Mesothelial cell of epicardium (in vitro differentiated cells): ENCODE measurements at places on chromosomes 7 and 10. TPM values are rescaled to one million over a fixed set of nuclear protein-coding genes. Genes with fewer than 3 reads are reported as not detected.

GRCh38 chr10:1860351-1860750 is 123.0 kb upstream of the ADARB2 start:
- peaks cover 7% of the 10 kb centered on the region for H3K27me3 ChIP-seq
- no peaks in the 10 kb centered on the region for H3K36me3 ChIP-seq
- H3K4me1 ChIP-seq = no peaks in the 10 kb centered on the region
- no peak overlapping the region for H3K4me3 ChIP-seq

GRCh38 chr10:125565046-125565445 is 117.9 kb downstream of the TEX36 start:
- H3K27me3 ChIP-seq = peaks cover 33% of the 10 kb centered on the region
- peaks cover 6% of the 10 kb centered on the region for H3K4me1 ChIP-seq
- H3K4me3 ChIP-seq = no peak overlapping the region
- no peak for DNase-seq
- H3K27ac ChIP-seq = no peak overlapping the region

GRCh38 chr10:24958091-24958720 is 5.8 kb upstream of the PRTFDC1 start:
- peak overlapping the region; percentile 63 for H3K27ac ChIP-seq
- peaks cover 26% of the 10 kb centered on the region for H3K4me1 ChIP-seq
- no peaks in the 10 kb centered on the region for H3K36me3 ChIP-seq
- no peak for DNase-seq
- no peaks in the 10 kb centered on the region for H3K27me3 ChIP-seq

DNA sequence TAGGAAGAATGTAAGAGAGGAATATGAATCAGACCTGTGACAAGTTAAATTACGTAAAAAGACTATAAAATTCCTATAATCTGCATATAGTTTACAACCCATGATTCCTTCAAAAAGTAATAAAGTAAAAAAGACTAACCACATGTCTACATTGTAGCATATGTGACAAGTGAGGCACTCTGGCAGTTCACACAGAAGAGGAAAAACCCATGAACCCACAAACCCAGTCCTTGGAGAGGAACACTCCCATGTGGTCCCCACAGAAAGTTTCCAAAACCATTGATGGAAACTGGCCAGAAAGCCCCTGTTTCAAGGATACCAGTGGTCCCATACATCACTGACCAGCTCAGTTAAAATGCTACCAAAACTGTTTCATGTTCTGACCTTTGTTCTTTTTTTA is 15.7 kb downstream of the KDM7A start:
- no peaks in the 10 kb centered on the region for H3K27me3 ChIP-seq
- H3K36me3 ChIP-seq = no peaks in the 10 kb centered on the region
- DNase-seq = no peak
- peaks cover 11% of the 10 kb centered on the region for H3K4me1 ChIP-seq
- no peak overlapping the region for H3K4me3 ChIP-seq

GRCh38 chr10:101687071-101687658 is 7.8 kb downstream of the FBXW4 start:
- H3K4me3 ChIP-seq = no peak overlapping the region
- no peak for DNase-seq
- H3K36me3 ChIP-seq = peaks cover 14% of the 10 kb centered on the region

- H3K27ac ChIP-seq = peak overlapping the region; percentile 17
- DNase-seq = no peak
- H3K36me3 ChIP-seq = no peaks in the 10 kb centered on the region
- H3K27me3 ChIP-seq = peaks cover 7% of the 10 kb centered on the region
These were observed 103.0 kb upstream of the ANKRD1 start for GRCh38 chr10:91023700-91024398.

DNA sequence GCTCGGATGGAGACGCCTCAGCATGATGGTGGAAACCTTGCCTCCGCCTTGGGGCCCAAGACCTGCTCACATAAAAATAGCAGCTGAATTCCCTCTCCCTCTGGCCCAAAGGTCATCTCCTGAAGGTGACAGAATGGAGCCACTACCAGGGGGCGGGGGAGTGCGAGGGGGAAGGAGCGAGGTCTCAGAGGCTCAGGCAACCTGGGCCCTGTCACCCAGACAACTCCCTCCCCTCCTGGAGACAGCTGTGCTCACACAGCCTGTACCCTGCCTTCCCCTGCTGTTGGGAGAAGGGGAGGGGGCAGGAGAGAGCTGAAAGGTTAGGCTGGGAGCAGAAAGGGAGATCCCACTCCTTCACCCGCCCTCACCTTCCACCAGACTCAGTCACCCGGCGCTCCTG is 173.0 kb upstream of the RHEB start:
- H3K27me3 ChIP-seq = no peaks in the 10 kb centered on the region
- H3K4me3 ChIP-seq = no peak overlapping the region
- no peak for DNase-seq
- H3K27ac ChIP-seq = no peak overlapping the region

DNA sequence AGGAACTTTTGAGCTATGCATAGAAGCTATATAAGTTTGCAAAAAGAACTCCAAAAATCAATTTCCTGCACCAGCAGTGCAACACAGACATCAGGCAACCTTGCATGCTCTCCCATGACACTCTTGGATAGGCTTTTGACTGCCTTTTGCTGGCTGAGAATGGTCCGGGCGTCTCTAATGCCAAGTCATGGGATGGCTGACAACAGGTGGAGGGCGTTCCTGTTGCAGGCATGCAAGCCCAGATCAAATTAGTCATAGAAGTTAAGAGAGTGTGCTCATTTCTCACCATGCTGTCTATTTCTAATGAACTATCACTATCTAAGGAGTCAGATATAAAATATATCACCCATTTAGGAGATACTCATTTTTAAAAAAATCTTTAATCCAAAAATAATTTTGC is 8.4 kb downstream of the PLCE1 start:
- no peak overlapping the region for H3K4me3 ChIP-seq
- H3K36me3 ChIP-seq = no peaks in the 10 kb centered on the region
- H3K27me3 ChIP-seq = peaks cover 36% of the 10 kb centered on the region
- peaks cover 14% of the 10 kb centered on the region for H3K4me1 ChIP-seq

Gene HMX3
- total RNA-seq = not detected in 3 replicates

GRCh38 chr7:20216406-20217036 is 663 bp downstream of the MACC1 start:
- DNase-seq = no peak
- peaks cover 23% of the 10 kb centered on the region for H3K4me1 ChIP-seq
- H3K27me3 ChIP-seq = no peaks in the 10 kb centered on the region

DNA sequence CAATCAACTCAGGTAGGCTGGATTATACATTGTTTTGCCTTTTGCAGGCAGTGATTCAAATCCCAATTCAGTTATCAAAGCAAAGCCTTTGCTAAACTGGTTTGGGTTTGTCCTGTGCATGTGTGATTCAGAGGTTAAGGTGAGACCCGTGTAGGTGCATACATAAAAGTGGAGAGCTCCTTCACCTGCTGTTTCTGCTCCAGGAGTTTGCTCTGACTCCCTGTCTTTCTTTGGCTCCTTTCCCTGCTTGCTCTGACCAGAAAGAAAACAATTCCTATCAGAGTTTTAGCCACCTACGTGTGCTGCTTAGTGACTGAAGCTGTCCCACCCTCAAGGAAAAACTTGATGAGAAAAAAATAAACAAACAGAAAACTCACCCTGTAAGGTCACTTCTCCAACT is 101.1 kb downstream of the TPST1 start:
- no peaks in the 10 kb centered on the region for H3K27me3 ChIP-seq
- DNase-seq = no peak
- no peak overlapping the region for H3K27ac ChIP-seq
- no peak overlapping the region for H3K4me3 ChIP-seq
- no peaks in the 10 kb centered on the region for H3K36me3 ChIP-seq
- H3K4me1 ChIP-seq = peaks cover 8% of the 10 kb centered on the region

- no peak overlapping the region for H3K27ac ChIP-seq
- no peak for DNase-seq
- H3K27me3 ChIP-seq = no peaks in the 10 kb centered on the region
These were observed 11.1 kb downstream of the FAS start for GRCh38 chr10:89001729-89002072.

Gene CPA1
- total RNA-seq = 0.75 to 1.4 TPM (median 1.1 TPM) in 3 replicates

GRCh38 chr10:1893941-1894340 is 156.6 kb upstream of the ADARB2 start:
- H3K27me3 ChIP-seq = no peaks in the 10 kb centered on the region
- H3K4me1 ChIP-seq = no peaks in the 10 kb centered on the region
- no peak for DNase-seq
- no peak overlapping the region for H3K27ac ChIP-seq
- H3K36me3 ChIP-seq = no peaks in the 10 kb centered on the region

- DNase-seq = no peak
- H3K36me3 ChIP-seq = no peaks in the 10 kb centered on the region
- H3K27ac ChIP-seq = no peak overlapping the region
- peaks cover 4% of the 10 kb centered on the region for H3K4me1 ChIP-seq
- H3K27me3 ChIP-seq = no peaks in the 10 kb centered on the region
- H3K4me3 ChIP-seq = no peak overlapping the region
These were observed 51.4 kb downstream of the CAMK2B start for GRCh38 chr7:44273681-44274622.

Gene ZNF425
- 7.0 to 7.3 TPM (median 7.2 TPM) in 3 replicates for total RNA-seq

GRCh38 chr7:92332782-92333181 is 87.0 kb downstream of the ANKIB1 start:
- no peaks in the 10 kb centered on the region for H3K4me1 ChIP-seq
- H3K4me3 ChIP-seq = no peak overlapping the region
- no peak overlapping the region for H3K27ac ChIP-seq
- H3K27me3 ChIP-seq = no peaks in the 10 kb centered on the region

Gene FGFBP3
- 3.5 to 3.7 TPM (median 3.6 TPM) in 3 replicates for total RNA-seq

- peak overlapping the region; percentile 99 for H3K27ac ChIP-seq
- H3K4me3 ChIP-seq = peak overlapping the region; percentile 25
- DNase-seq = no peak
- no peaks in the 10 kb centered on the region for H3K36me3 ChIP-seq
These were observed 10.9 kb upstream of the MAP3K8 start for GRCh38 chr10:30422981-30423654.

Gene PARD3
- total RNA-seq = 68.6 to 73.4 TPM (median 73.2 TPM) in 3 replicates

GRCh38 chr10:6148251-6148701 is 54.5 kb upstream of the PFKFB3 start:
- H3K36me3 ChIP-seq = peaks cover 2% of the 10 kb centered on the region
- H3K4me1 ChIP-seq = peaks cover 24% of the 10 kb centered on the region
- H3K27me3 ChIP-seq = peaks cover 4% of the 10 kb centered on the region
- H3K4me3 ChIP-seq = no peak overlapping the region
- H3K27ac ChIP-seq = no peak overlapping the region
- no peak for DNase-seq

Gene CTAGE4
- total RNA-seq = 3.1 to 5.5 TPM (median 5.4 TPM) in 3 replicates

DNA sequence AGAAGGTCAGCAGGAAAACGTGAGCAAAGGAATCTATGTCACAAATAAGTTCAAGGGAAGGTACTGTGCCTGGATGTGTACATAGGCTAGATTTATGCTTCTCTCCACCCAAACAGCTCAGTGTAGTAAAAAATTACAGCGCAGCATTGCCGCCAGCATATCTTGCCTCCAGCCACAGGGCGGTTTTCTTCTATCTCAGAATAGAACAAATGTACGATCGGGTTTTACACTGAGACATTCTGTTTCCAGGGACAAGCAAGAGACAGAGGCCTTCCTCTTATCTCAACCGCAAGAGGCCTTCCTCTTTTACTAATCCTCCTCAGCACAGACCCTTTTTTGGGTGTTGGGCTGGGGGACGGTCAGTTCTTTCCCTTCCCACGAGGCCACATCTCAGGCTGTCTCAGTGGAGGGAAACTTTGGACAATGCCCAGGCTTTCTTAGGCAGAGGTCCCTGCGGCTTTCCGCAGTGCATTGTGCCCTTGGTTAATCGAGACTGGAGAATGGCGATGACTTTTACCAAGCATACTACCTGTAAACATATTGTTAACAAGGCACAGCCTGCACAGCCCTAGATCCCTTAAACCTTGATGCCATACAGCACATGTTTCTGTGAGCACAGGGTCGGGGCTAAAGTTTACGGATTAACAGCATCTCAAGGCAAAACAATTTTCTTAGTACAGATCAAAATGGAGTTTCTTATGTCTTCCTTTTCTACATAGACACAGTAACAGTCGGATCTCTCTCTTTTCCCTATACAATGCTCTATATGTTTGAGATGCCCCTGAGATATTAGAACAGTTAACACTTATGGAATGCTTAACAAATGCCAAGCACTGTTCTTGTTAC is 11.6 kb upstream of the ABHD11 start:
- peaks cover 18% of the 10 kb centered on the region for H3K4me1 ChIP-seq
- no peak for DNase-seq
- H3K4me3 ChIP-seq = no peak overlapping the region
- H3K36me3 ChIP-seq = peaks cover 1% of the 10 kb centered on the region

- no peak overlapping the region for H3K27ac ChIP-seq
- H3K4me1 ChIP-seq = peaks cover 23% of the 10 kb centered on the region
- no peaks in the 10 kb centered on the region for H3K36me3 ChIP-seq
- no peak for DNase-seq
These were observed 7.5 kb upstream of the FAM171A1 start for GRCh38 chr10:15378569-15378968.

GRCh38 chr10:76902949-76903348 is 734.7 kb downstream of the KCNMA1 start:
- DNase-seq = no peak
- no peaks in the 10 kb centered on the region for H3K36me3 ChIP-seq
- no peak overlapping the region for H3K4me3 ChIP-seq
- no peak overlapping the region for H3K27ac ChIP-seq

Gene EBLN1
- total RNA-seq = not detected in 3 replicates

- peaks cover 55% of the 10 kb centered on the region for H3K4me1 ChIP-seq
- H3K27ac ChIP-seq = peak overlapping the region; percentile 95
- no peaks in the 10 kb centered on the region for H3K27me3 ChIP-seq
These were observed 2.0 kb downstream of the SEMA3D start for GRCh38 chr7:85184599-85185423.

- H3K4me1 ChIP-seq = peaks cover 11% of the 10 kb centered on the region
- no peak overlapping the region for H3K4me3 ChIP-seq
- peaks cover 18% of the 10 kb centered on the region for H3K36me3 ChIP-seq
These were observed 263.9 kb upstream of the FZD1 start for GRCh38 chr7:90999989-91000979.

GRCh38 chr7:121874298-121874697 is 1.3 kb downstream of the PTPRZ1 start:
- no peak overlapping the region for H3K27ac ChIP-seq
- no peaks in the 10 kb centered on the region for H3K36me3 ChIP-seq
- H3K4me1 ChIP-seq = peaks cover 16% of the 10 kb centered on the region
- H3K4me3 ChIP-seq = peak overlapping the region; percentile 89
- no peak for DNase-seq

Gene TNS3
- 427 to 461 TPM (median 452 TPM) in 3 replicates for total RNA-seq

DNA sequence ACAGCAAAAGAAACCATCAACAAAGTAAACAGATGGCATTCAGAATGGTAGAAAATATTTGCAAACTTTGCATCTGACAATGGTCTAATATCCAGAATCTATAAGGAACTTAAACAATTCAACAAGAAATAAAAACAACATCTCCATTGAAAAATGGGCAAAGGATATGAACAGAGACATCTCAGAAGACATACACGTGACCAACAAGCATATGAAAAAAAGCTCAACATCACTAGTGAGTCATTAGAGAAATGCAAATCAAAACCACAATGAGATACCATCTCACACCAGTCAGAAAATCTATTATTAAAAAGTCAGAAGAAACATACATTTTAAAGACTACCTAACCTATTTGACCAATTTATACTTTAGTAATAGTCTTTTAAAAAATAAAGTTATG is 571.3 kb upstream of the NRG3 start:
- H3K4me3 ChIP-seq = no peak overlapping the region
- no peak for DNase-seq
- no peaks in the 10 kb centered on the region for H3K27me3 ChIP-seq
- H3K36me3 ChIP-seq = no peaks in the 10 kb centered on the region
- no peaks in the 10 kb centered on the region for H3K4me1 ChIP-seq
- no peak overlapping the region for H3K27ac ChIP-seq

Gene PDE1C
- 0.68 to 2.1 TPM (median 0.94 TPM) in 3 replicates for total RNA-seq

- H3K27me3 ChIP-seq = no peaks in the 10 kb centered on the region
- no peak overlapping the region for H3K4me3 ChIP-seq
- H3K36me3 ChIP-seq = peaks cover 20% of the 10 kb centered on the region
- no peak for DNase-seq
- no peaks in the 10 kb centered on the region for H3K4me1 ChIP-seq
These were observed 45.2 kb downstream of the FGFBP3 start for GRCh38 chr10:91864099-91864498.
